ENCODE measurements at places on chromosomes 6 and 20. TPM values are rescaled to one million over a fixed set of nuclear protein-coding genes. Genes with fewer than 3 reads are reported as not detected.

The SLC35F1 gene
- 0.13 TPM for total RNA-seq

GRCh38 chr6:9938801-9939200, 476.1 kb downstream of the TFAP2A start:
- no peak for DNase-seq

- DNase-seq, result no peak
Measured at GRCh38 chr6:156887623-156888269, 110.6 kb downstream of the ARID1B start.

DNA sequence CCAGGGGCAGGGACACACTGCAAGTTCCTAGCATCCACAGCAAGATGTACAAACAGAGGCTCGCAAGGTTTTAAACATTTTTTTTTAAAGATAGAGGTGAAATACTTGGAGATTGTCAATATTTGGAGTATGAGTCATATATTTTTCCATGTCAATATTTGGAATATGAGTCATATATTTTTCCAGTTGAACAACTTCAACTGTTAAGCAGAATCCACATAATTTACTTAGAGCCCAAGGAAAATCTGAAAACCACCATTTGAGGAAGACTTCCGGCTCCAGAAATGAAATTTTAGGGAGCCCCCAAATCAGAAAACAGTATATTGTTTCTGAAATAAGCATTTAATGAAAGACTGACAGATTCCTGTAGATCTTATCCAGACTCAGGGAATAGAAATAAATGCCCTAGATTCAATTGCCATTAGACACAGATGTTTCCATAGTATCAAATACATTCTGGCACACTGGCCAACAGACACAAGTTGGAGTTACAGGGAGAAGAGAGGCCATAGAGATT, 51.6 kb upstream of the FAM184A start:
- no peak for DNase-seq

DNA sequence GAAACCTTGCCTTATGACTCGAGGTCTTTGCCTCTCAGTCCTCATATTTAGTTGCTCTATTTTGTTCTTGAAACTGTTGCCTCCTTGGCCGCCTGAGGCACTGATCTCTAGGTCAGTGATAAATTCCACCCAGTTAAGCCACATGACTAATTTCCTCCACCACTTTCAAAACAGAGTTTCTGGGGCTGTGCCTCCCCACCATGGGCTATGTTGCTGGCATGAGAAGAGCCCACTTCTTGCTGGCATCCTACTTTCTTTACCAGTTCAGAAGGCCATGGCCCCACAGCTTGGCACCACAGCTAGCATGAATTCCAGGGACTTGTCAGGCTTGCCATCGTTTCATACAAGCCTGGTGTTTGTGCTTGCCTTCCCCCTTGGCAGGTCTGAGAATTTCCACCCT, 361.4 kb upstream of the JAG1 start:
- DNase-seq, result no peak

DNA sequence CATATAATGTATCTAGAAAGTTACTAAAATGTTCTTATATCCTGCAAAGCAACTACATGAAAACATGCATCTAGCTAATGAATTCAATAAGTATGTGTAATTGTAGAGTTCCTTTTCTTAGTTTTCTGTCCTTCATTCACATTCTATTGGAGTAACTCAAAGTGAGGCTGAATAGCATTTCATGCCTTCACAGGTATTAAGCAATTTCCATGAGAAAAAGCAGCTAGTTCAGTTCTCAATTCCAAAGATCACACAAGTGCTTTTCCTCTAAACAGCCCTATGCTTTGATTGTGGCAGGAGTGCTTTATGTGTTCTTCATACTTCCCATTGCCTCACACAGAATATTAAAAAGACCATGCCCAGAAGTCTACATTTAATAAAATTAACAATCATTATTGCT, 274.9 kb downstream of the RFPL4B start:
- no peak for DNase-seq

Measured in upper lobe of left lung (tissue), 6 donors.